ENCODE measurements at places on chromosomes 5 and 9.
A peak's percentile ranks its signal among the peaks of the same experiment; 100 is the strongest.

DNA sequence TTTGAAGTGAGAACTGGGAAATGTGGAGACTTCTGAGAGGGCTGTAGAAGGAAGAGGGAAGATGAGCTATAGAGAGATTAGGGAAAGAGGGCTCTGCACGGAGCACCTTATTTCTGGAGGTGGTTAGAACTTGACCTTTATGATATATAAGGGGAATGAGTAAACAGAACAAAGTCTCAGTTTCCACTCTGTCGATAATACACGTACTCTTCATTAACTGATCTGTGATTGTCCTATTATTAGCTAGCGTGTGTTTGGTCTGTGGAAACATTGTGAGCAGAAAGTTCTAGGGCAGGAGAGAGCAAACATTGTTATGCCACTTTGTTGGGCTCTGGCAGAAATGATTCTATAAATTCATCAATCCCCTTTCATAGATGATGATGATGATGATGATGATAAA, 118.5 kb downstream of the UGCG start:
- DNase-seq, result no peak

DNA sequence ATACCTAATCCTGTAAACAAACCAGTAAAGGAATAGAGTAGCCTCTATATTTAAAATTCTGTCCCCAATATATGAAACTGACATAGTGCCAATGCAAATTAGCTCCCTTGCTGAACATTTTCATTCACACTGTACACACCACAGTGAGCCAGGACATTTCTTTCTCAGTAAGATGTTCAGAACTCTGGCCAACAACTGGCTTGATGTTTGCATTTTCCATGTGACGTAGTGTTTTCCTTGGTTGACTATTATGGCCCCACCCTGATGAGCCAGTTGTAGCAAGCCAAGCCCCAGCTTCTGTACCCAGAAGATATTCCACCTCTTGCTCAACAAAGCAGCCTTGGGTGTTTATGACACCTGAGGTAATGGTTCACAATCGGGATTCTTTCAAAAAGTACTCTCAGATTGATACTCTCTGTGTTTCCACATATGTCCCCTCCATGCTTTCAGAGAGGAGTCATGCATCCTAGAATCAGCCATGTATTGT, 17.7 kb upstream of the ANXA1 start:
- DNase-seq, result no peak

- no peak for DNase-seq
Measured at GRCh38 chr9:35976726-35977125, 18.8 kb upstream of the OR2S2 start.

DNA sequence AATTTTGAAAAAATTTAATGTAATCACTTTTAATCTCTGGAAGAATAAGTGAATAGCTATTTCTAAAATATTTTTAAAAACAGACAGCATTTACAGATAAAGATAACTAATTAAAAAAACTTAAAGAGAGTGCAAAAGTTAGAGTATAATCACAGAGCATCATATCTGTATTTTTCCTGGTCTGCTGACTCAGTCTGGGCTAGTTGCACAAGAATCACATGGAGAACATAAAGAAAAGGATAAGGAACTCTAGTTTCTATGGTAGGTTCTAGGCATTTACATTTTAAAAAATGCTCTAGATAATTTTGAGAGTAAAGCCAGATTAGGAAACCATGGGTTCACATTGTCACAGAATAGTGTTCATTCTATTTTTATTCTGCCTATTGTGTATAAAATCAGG, 347.4 kb downstream of the PSAT1 start:
- no peak for DNase-seq

DNA sequence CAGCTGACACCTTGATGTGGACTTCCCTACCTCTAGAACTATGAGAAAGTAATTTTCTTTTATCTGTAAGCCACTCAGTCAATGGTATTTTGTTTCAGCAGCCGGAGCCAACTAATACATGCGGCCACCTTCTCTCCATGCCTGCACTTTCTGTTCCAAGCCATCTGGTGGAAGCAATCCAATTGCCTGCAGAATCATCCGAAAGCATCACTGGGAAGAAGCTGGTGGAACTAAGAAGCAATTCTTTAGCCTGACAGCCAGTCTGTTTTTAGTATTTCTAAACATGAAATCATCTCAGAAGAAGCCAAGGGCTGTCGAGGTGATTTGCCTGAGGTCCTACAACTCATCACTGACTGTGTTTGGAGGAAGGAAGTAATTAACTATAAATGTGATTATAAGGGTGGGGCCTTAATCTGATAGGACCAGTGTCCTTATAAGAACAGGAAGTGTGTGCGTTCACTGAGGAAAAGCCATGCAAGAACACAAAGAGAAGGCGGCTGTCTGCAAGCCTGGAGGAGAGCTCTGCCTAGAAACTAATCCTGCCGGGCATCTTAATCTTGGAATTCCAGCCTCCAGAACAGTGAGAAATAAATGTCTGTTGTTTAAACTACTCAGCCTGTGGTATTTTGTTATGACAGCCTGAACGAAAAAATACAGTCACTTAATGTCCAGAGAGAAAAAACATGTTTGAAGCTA, 49.1 kb downstream of the NXNL2 start:
- no peak for DNase-seq

DNA sequence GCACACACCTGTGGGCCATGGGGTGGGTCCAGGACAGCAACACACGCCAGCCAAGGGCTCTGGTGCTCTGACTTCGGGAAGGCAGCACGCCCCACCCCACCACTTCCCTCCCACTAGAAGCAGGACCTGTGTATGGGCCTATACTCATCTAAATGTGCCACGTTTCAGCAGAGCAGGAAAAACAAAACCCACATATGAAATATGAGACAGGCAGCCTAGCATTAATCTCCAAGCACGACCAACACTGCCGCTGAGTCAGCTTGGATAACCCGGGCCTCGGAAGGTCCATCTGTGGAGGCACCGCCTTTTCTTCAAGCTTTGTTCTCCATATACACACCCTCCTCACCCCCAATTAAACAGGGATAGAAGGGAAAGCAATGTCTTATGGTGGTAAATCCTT, 203.1 kb downstream of the ROR2 start:
- DNase-seq, result no peak

DNA sequence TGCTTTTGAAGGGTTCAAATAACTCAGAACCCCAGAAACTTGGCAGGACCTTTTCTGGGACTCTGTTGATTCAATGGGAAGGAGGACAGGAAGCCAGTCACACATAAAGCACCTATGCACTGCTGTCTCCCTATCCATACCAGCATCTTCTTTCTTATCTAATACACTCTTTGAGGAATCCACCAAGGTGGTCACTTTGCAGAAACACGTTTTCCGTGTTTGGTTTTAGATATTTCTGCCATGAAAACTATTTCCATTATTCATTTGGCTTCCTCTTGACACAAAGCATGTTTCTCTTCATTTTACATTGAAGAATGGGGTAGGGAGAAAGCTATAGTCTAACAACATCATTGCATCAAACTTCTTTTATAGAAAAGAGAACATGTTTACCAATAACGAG, 76.5 kb upstream of the NR3C1 start:
- DNase-seq, result no peak

DNA sequence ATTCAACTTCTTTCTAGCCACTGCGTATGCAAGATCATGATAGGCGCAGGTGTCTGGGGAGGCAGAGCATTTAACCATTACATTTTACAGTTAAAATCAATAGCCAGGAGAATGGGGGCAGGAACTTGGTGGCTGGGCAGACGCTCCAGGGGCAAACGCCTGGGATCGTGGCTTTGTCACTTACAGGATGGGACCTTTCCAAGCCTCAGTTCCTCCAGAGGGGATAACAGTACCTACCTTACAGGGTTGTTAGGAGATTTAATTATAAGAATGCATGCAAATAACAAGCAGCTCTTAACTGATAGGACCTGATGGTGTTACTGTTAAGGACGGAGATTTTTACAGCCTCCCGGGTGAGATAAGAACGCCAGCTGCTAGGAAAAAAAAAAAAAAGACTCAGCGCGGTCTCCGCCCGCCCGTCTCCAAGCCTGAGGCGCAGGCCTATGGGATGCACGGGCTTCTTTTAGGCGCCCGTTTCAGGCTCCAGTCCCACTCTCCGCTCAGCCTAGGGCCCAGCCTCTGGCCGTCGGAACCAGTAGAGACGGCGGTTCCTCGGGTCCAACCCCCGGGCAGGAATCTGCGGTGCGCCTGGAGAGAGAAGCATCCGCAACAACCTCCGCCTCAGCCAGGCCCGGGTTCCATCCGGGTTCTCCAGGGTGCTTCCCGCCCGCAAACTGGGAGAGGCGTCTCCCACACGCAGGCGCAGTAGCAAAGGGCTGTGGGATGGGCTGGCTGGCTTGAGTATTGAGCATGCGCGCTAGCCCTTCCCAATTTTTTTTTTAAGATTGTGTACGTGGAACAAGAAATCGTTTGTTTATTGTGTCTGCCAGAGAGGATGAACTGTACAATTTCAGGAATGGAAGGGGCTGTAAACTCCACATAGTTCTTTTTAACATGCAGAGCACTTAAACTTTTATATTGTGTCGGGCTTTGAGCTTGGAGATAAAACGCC, at the start of gene FAM200C:
FAM200C (minus strand) TSS at position 653 of the 952 bp plus-strand sequence. CDS start 4,564 bp downstream, outside the sequence.
- peak; percentile 87 for DNase-seq

GRCh38 chr9:35771943-35772342, 17.9 kb upstream of the MSMP start:
- DNase-seq, result no peak

- no peak for DNase-seq
Measured at GRCh38 chr9:110083866-110084265, 124.1 kb downstream of the C9orf152 start.

DNA sequence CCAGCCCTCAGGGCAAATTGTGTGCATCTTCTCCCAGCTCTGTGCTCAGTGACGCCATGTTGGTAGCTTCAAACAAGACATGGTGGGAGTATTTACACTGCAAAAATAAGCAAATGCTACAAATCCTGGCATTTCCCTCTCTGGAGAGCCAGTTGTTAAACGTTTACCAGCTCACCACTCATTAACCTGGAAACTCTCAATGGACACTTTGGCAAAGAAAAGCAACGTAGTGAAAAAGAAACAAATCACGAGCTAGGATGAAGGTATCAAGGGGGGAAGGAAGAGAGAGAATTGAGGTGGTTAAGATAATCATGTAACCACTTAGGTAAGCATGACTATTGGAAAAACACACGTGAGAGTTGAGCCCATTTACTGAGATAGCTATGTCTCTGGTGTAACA, 72.5 kb downstream of the MRPS30 start:
- DNase-seq, result no peak

DNA sequence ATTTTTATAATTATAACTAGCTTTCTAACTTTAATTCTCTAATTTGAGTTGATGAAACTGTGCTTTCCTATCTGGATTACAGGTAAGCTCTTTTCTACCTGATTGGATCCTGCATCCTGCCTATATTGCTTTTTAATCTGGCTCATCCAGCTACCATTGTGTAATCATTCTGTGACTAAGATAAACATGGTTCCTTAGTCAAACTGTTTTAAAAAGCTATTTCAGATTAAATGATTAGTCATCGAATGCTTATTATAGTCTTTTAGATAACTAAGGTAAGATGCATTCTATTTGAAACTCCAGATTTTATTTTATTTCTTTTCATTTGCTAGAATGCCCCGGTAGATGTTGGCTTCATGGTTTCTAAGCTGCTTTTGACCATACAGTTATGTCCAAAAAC, 50.7 kb downstream of the ICE1 start:
- DNase-seq, result no peak

DNA sequence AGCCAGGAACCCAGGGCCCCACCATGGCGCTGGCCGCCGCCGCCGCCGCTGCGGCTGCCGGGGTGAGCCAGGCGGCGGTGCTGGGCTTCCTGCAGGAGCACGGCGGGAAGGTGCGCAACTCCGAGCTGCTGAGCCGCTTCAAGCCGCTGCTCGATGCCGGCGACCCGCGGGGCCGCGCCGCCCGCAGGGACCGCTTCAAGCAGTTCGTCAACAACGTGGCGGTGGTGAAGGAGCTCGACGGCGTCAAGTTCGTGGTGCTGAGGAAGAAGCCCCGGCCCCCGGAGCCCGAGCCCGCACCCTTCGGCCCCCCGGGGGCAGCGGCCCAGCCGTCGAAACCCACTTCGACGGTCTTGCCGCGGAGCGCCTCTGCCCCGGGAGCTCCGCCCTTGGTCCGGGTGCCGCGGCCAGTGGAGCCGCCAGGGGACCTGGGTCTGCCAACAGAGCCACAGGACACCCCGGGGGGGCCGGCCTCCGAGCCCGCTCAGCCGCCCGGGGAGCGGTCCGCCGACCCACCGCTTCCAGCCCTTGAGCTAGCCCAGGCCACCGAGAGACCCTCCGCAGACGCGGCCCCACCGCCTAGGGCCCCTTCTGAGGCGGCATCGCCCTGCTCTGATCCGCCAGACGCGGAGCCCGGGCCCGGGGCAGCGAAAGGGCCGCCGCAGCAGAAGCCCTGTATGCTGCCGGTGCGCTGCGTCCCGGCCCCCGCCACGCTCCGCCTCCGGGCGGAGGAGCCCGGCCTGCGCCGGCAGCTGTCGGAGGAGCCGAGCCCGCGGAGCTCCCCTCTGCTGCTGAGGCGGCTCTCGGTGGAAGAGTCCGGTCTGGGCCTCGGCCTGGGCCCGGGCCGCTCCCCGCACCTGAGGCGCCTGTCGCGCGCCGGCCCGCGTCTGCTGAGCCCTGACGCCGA, 749 bp downstream of the SOWAHA start:
- peak; percentile 58 for DNase-seq

- peak; percentile 18 for DNase-seq
Measured at GRCh38 chr5:160312134-160312959, at the start of gene CCNJL. Gene CCNJL, minus strand, starts transcription at chr5:160312564. Its CDS starts 641 bp downstream, at chr5:160311923.

DNA sequence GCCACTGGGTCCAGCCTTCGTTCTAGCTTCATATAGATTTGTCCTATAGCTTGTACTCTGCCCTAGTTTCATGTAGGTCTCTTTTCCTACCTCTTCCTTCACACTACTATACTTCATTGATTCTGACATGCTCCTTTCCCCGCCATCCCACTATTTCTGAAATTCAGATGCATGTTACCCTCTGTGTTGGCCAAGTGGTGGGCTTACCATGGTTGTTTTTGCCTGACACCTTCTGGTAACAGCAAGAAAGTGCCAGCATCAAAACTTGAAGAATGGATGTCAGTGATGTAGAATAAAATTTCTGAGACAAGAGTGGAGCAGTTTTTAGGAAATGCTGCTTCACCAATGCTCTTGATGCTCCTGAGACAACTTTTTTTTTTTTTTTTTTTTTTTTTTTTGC, 19.5 kb upstream of the SERINC5 start:
- no peak for DNase-seq
